Gastroesophageal sphincter (tissue), 4 donors: ENCODE measurements at places on chromosomes 13 and 19. TPM values are rescaled to one million over a fixed set of nuclear protein-coding genes. Genes with fewer than 3 reads are reported as not detected.

The EFNA2 gene
- not detected for total RNA-seq

The TIMM50 gene
- 50.8 TPM for total RNA-seq

The ADGRE3 gene
- total RNA-seq, result not detected

The NTF4 gene
- not detected for total RNA-seq

The PVR gene
- total RNA-seq, result 58.5 TPM

The ATP8B3 gene
- 0.35 TPM for total RNA-seq

The EPS8L1 gene
- 2.6 TPM for total RNA-seq

The CGB8 gene
- total RNA-seq, result not detected

The C13orf42 gene
- total RNA-seq, result not detected

The ZNF418 gene
- total RNA-seq, result 13.4 TPM

The ZNF180 gene
- 12.7 TPM for total RNA-seq

The TTC9B gene
- total RNA-seq, result not detected

The KIR2DL3 gene
- total RNA-seq, result not detected

The FFAR3 gene
- not detected for total RNA-seq

The FLT3LG gene
- 5.7 TPM for total RNA-seq

- no peak for ATAC-seq
Observed at GRCh38 chr13:40047322-40047771, 391.9 kb downstream of the COG6 start.

GRCh38 chr19:36212895-36213294 is 1.6 kb downstream of the ZNF565 start:
- no peak for ATAC-seq

- ATAC-seq, result no peak
Observed at GRCh38 chr13:101941095-101941783, 460.6 kb downstream of the FGF14 start.

- no peak for ATAC-seq
Observed at GRCh38 chr13:50365408-50366391, 350.5 kb downstream of the KCNRG start.

DNA sequence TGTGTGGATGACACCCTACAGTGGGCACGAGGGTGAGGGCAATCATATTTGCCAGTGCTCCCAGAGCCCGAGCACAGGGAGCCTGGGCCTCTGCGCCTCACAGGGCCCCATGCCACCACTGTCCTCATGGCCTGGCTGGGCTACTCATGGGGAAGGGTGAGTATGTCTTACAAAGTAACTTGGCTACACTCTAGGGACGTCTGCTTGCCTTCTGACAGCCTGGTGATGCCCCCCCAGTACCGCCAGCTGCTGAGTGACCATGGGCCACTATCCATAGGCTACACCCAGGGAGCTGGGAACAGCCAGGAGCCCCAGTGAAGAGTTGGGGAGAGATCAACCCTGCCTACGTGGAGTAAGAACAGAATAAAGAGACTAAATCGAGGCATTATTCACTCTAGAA is 78.8 kb downstream of the SERP2 start:
- no peak for ATAC-seq

- no peak for ATAC-seq
Observed at GRCh38 chr19:12837225-12837624, 1.1 kb upstream of the MAST1 start.

GRCh38 chr13:105773863-105774538 is 761.5 kb downstream of the EFNB2 start:
- no peak for ATAC-seq

DNA sequence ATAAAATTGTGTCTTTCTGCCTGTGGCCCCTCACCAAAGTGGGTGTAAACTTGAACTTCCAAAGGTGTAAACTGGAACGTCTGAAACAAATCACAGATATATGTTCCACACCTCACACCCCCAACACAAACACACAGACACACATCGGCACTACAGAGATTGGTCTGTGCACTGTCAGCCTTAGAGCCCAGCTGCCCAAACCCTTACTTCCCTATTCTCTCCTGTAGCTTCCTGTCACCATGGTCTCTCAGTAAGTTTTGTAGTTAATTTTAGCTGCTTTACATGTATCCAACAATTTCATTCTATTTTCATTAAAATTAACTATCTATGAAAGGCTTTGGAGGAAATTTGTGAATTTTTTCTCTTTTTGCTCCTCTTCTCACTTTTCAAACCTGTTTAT is 5.4 kb downstream of the TM9SF2 start:
- ATAC-seq, result no peak

- ATAC-seq, result no peak
Observed at GRCh38 chr13:85728811-85729210, 70.4 kb downstream of the SLITRK6 start.

- peak; percentile 15 for ATAC-seq
Observed at GRCh38 chr19:46976845-46977320, 42.8 kb upstream of the NPAS1 start.

DNA sequence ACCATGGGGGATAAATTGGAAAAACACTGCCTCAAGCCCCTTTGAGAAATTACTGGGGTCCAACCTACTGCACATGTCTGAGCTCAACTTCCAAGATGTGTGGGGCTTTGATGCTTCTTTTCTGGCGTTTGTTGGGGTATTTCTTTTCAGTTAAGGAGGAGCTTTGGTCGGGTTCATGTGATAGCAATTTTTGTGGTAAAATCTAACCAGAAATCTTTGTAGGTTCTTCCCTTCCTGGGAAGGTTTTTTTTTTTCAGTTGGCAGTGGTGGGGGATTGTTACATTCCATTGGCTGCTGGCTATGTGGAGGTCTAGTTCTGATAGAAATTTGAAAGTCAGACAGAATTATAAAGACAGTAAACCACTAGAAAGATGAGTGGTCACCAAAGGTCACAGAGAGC is 327.8 kb downstream of the ATP8A2 start:
- ATAC-seq, result no peak

DNA sequence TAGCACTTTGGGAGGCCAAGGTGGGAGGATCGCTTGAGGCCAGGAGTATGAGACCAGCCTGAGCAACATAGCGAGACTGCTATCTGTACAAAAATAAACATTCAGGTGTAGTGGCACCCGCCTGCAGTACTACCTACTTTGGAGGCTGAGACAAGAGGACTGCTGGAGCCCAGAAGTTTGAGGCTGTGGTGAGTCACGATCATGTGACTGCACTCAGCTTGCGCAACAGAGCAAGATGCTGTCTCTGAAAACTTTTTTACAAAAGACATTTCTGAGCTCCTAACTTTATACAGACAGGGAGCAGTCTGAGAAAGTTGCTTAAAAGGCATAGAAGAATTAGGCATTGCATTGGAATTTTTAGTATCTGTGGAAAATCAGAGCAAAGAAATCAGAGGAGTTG is 10.4 kb upstream of the TBC1D4 start:
- ATAC-seq, result no peak

GRCh38 chr19:46605356-46605821 is 4.3 kb downstream of the CALM3 start:
- no peak for ATAC-seq

GRCh38 chr19:30223866-30224688 is 148.1 kb upstream of the ZNF536 start:
- ATAC-seq, result no peak

DNA sequence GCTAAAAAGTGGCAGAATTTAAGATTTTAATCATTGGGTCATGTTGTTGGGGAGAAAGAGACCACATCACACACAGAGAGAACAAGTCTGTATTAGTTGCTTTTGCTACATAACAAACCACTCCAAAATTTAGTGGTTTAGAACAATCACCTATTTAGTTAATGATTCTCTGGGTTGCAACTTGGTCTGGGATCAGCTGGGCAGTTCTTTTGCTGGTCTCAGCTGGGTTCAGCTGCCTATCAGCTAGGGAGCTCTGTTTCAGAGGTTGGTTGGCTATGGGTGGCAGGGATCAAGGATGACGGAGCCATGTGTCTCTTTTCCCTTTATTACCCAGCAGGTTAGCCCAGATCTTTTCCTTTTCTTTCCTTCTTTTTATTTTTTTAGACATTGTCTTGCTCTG is 8.9 kb downstream of the PINLYP start:
- no peak for ATAC-seq
